CD4-positive, alpha-beta T cell treated with Interleukin-12 subunit alpha and Interleukin-12 subunit beta, for 1 hour (primary cell): ENCODE measurements at places on chromosomes 16 and 17.

- no peak for DNase-seq
Observed at GRCh38 chr16:8183176-8184099, 406.9 kb downstream of the TMEM114 start.

DNA sequence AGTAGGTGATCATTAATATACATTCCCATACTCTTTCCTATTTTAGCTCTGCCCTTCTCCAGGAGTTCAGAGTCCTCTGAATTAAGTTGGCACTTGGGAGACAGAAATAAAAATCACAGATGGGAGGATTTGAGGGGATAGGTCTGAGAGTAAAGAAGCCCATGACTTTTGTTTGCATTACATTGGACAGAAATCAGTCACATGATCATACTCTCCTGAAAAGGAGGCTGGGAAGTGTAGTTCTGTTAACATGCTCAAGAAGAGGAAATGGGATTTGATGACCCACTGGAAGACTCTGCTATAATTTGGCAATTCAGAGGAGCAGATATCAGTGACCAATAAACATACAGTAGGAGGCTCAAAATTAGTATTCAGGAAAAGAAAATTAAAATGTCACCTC is 674.9 kb upstream of the C16orf82 start:
- no peak for DNase-seq

- DNase-seq: no peak
Observed at GRCh38 chr17:66950325-66950724, 14.2 kb upstream of the CACNG4 start.

DNA sequence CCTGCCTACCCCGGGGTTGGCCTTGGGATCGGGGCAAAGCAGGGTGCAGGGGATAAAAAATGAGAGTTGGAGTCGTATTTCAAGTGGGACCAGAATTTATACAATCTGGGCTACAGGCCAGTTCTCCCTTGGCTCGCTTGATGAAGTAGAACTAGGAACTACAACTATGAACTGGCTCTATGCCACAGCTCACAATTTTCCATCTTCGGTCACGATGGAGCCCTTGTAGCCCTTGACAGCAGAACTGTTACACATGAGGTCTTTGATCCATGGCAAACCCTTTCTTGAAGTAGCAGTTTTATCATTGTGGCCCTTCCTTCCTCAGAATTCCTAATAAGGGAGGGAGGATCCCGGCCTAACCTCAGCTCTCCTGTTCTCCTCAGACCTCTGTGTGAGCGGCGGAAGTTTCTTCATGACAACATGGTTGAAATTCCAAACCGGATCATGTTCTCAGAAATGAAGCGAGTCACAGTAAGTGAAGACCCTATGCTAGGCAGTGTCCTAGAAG is 17.1 kb downstream of the LIG3 start:
- DNase-seq: no peak

DNA sequence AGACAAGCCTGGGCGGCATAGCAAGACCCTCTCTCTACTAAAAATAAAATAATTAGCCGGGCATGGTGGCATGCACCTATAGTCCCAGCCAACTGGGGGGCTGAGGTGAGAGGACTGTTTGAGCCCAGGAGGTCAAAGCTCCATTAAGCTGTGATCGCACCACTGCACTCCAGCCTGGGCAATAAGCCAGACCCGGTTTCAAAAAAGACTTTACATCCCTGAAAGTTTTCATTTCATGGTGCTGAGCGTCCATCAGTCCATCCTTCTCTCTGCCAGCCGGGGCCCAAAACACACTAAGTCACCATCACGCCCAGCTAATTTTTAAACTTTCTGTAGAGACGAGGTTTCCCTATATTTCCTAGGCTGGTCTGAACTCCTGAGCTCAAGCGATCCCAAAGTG is 10.6 kb downstream of the RAB40B start:
- DNase-seq: no peak

- DNase-seq: no peak
Observed at GRCh38 chr17:16913463-16913862, 58.5 kb downstream of the TNFRSF13B start.

GRCh38 chr17:39014795-39015545 is 47.8 kb upstream of the FBXO47 start:
- no peak for DNase-seq

DNA sequence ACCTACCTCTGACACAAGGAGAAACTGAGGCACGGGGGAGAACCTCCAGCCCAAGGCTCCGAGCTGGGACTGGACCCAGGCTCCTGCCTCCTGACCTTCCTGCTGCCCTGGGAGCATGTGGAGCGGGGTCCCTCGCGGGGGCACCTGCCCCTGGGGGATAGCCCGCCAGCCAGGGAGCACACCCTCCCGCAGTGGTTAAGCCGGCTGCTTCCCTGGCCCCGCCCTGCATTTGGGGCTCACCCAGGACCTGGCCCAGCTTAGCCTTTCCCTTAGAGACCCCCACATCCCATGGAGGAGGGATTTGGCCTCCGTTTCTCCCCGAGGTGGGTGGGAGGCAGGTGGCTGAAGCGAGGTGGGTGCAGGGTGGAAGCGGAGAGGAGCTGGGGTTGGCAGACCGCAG is 1.8 kb upstream of the CDH15 start:
- DNase-seq: no peak

GRCh38 chr16:26987597-26988010 is 79.1 kb upstream of the C16orf82 start:
- DNase-seq: no peak

- no peak for DNase-seq
Observed at GRCh38 chr17:74403512-74404137, 28.3 kb upstream of the GPRC5C start.

DNA sequence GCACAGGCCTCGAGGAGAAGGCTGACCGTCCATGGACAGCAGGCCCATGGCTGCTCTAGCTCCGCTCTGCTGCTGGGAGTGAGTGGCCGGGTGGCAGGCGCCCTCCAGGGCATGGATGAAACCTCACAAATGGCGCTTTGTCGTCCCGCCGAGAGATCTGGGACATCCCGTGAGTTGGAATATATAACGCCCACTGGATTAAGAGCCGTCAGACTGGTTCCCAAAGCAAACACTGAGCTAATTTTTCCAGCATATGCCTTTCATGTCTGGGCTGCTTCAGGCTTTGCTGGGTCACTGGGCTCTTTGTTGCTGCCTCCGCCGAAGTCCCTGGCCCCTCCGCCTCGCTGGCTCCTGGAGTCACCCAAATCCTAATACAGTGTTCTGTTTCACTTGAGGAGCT is 266.3 kb downstream of the FOXL1 start:
- DNase-seq: no peak

GRCh38 chr16:85391769-85392583 is 221.1 kb upstream of the GSE1 start:
- DNase-seq: no peak

DNA sequence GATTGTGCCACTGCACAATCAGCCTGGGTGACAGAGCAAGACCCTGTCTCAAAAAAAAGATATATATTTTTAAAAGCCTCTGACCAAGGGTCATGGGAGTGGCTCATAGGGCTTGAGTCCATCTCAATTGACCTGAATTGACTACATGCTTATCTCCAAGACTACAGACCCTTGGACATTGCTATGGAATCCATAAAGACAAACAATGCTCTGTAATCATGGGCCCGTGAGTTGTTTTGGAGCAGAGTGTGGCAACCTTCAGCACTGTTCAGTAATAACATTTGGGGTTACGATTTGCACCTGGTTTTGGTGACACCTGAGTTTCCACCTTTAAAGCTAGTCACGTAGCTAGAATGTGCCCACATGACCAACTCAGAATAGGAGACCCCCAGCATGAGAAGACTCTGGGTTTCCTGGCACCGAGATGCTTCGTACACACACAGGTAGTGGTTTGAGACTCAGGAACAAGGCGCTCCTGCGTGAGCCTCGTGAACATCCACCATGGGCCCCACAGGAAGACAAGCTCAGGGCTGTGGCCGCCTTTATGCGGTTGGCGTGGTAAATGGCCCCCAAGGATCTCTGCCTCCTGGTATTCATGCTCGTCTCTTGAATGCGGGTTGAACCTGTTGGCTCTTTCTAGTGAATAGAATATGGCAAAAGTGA is 66.6 kb upstream of the RPH3AL start:
- DNase-seq: peak; percentile 55

DNA sequence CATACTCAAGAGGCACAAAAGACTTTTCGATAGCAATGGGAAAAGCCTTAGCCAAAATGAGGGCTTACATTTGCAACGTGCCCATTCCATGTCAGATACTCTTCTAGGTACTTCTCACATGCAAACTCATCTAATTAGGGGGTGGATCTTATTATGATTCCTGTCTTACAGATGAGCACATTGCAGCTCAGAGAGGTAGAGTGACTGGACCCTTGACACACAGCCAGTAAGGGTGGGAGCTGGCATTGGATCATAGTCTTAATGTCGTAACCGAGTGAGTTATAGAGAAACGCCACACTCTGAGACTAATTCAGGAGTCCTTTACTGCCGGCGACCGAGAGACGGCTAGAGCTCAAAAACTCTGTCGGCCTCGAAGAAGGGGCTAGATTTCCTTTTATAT is 78.8 kb upstream of the GRIN2A start:
- DNase-seq: no peak
